Femur (tissue), 1 donor: ENCODE measurements at places on chromosomes 5 and 9.
A peak's percentile ranks its signal among the peaks of the same experiment; 100 is the strongest.

GRCh38 chr9:117887941-117888340, 183.7 kb downstream of the TLR4 start:
- no peak for DNase-seq

DNA sequence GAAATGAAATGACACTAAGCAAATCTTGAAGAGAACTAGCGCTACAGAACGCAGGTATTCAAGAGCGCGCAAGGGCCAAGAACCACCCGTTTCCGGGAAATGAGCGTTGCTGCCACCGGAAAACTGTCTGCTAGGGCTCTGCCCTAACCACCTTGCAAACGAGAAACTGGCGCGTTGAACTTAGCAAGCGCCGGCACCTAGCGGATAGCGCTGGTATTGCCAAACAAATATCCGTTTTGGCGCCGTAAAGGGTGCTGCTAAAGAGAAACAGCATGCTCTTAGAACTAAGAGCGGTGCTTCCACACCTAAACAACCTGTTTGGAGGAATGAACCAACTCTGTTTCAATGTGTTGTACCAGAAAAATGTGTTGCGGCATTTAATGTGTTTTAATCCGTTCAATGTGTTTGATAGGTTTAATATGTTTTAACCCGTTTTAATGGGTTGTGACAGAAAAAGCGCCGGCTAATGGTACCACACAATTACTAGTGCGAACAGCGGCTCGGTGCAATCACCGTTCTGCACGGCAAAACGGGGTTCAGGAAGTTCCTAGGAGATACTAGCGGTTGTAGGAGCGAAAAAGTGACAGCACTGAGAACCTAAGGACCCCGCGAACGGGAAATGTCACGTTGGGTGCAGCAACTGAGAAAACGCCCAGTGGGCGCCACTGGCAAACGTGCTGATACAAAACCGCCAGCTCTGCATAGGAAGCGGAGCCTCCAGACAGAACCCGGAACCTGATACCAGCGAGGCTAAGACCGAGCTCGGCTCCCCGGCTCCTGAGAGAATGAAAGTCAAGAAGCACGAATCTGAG, at the start of gene ANXA2R:
TSS of gene ANXA2R (minus strand) at position 33 of the 812 bp plus-strand sequence. CDS start 273 bp downstream, outside the sequence.
- peak; percentile 92 for DNase-seq

- no peak for DNase-seq
Observed at GRCh38 chr5:34841816-34842215, 2.9 kb downstream of the TTC23L start.

GRCh38 chr9:33289496-33289895, 820 bp upstream of the NFX1 start:
- peak; percentile 52 for DNase-seq

DNA sequence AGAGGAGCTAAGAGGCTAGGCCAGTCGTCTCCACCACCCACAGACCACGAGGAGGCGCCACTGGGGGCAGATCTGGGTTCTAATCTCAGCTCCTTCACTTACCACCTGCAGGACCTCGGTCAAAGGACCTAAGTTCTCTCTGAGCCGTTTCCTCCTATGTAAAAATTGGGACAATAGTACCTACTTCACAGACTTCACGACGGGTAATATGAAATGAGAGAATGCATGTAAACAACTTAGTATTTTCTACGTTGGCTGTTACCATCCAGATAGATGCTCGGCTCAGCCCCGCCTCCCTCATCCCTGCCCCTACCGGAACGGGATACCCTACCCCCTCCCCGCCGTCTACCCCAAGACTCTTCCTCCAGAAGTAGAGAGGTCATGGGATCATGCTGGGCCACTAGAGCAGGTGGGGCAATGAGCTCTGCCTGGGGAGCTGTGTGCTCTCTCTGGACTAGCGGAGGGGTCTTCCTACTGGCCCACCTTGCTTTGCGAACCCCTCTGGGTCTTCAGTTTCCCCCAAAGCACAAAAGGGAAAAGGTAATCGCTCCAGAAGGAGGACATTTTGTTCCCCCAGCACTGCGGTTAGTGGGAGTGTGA, 541 bp downstream of the GNPDA1 start:
- DNase-seq: peak; percentile 44

DNA sequence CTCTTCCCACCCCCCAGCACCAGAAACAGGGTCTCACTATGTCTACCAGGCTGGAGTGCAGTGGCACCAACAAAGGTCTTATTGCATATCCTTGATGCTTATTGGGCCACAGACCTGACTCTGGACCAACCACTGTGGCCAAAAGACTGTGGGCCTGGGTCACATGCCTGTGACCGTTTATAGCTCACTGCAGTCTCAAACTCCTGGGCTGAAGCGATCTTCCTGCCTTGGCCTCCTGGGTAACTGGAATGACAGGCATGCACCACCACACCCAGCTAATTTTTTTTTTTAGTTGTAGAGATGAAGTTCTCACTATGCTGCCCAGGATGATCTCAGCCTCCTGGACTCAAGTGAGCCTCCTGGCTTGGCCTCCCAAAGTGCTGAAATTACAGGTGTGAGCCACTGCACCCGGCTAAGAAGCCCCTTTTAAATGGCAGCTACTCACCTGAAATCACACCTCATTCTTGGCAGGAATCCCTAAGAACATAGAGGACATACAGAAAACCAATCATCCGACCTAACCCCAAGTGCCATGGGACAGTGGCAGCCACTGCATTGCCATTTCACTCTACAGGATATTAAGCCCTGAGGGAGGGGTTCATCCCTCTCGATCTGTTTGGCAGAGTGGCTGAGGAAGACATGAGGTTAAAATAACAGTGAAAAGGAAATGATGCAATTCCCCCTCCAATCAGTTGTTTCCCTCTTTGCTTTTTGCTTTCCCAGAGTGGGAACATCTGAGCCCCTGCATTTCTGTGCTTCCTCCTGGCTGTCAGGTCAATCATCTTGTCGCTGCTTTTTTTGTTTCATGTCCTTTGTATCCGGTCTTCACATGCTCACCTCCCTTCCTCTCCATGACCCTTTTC, 74.6 kb downstream of the LRRC70 start:
- DNase-seq: no peak

DNA sequence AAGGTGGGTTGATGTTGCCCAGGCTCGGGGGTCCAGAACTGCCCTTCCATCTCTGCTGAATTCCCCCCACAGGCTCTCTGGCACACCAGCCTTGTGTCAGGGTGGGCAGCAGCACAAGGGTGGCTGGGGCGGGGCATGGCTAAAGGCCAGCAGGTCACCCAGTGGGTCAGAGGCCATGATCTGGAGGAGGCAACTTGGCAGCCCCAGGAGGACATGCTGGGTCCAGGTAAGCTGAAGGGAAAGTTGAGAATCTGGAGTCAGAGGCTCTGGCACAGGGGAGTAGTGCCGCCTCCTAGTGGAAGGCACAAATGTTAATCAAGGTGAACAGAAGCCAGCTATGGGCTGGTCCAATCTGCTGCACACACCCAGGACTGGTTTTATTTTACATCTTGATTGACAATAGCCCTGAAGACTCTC, 6.2 kb downstream of the TMEM8B start:
- DNase-seq: no peak

DNA sequence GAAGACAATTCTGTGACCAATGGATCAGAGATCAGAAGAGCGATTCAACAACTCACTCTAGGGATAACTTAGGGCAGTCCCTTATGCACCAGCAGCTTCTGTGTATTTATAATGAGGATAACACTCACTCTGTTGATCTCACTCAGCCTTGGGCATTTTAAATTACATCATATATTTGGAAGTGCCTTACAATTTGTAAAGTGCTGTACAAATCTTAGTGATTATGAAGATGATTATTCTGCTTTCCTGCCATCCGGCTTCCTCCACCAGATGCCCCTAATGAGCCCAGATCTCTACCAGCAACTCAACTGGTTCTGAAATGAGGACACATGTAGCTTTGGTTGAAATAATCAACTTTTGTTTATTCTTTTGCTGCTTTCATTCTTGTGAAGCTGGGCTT, 105.3 kb downstream of the PCSK1 start:
- DNase-seq: no peak

- DNase-seq: no peak
Observed at GRCh38 chr9:90020276-90020871, 415.6 kb downstream of the GADD45G start.

DNA sequence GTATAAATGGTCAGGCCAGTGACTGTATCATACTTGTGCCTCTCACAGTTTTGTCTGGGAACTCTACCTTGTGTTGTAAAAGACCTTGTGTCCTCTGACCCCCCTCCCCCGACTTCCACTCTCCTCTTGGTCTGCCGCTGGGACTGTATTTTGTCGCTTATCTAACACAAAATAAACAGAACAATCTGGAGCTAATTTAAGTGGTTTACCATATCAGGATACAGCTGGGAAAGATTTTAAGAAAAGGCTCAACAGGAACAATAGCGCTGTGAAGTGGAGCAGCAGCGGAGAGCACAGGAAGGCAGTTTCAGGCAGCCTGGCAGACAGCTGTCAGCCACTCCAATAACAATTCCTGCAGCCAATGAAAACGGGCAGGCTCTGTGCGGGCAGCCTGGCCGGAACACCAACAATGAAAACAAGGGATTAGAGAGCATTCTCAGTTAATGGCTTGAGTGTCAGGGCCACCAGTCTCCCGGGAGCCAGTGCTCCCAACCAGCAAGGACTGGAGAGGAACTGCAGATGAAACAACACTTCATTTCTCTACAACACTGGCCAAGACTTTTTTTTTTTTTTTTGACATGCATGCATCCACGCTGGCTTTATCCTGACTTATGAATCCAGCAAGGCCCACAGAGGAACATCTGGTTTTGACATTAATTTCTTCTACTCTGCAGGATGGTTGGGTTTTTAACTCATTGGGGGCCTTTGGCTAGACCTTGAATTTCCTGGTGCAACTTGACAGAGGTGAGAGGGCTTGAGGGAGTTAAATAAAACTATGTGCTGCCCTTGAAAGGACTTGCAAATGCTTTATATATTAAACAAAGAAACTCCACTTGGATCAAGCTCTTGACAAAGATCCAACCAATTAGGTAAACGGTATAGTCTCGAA, 76.7 kb downstream of the ARSB start:
- peak; percentile 89 for DNase-seq

GRCh38 chr5:122201365-122201764, 72.0 kb downstream of the ZNF474 start:
- DNase-seq: peak; percentile 30

DNA sequence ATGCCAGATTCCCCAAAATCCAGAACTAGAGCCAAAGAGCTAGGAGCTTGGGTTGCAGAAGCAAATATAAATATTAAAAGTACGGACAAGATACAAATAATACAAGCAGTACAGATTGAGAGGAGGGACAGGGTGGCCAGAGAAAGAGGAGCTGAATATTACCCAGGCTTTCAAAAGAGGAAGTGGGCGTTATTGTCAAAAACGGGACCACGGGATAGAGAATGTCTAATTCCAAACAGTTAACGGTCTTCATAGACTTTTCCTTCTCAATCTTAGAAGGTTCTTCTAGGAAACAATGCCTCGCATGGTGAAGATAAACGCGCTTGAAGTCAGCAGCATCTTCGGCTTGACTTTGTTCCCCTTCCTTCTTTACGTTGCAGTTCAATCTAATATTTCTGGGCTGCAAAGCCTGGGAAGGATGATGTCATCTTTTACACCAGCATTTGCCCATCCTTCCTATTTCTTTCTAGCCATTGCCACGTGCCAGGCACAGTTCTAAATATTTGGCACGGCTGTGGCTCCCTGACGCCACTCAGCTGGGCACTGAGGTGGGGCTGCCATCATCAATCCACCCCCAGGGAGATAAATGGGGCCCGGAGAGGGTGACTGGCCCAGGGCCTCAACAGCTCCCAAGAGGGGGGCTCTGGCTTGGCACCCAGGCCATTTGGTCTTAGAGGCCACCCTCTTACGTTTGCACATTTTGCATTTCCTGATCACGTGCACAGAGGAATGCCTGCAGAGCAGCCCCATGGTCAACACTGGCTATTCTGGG, 16.3 kb upstream of the OLFM1 start:
- DNase-seq: peak; percentile 8

GRCh38 chr5:63686181-63686580, 276.1 kb downstream of the HTR1A start:
- DNase-seq: no peak

DNA sequence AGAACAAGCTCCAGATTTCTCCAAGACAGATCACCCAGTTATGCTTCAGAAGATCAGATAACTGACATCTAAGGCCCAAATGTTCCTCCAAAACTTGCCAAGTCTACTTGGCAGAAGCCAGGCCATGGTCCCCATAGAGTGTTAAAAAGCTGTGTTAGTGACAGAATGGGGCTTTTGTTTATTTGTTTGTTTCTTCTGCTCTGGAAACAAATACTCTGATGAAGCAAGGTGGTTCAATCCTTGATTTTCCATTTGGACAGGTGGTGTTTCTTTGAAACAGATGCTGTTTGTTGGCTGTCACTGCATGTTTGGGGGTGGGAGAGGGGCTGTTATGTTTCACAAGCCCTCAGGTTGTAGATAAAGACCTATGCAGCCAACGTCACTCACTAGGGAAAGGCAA, 264.0 kb downstream of the FAM114A2 start:
- no peak for DNase-seq

- no peak for DNase-seq
Observed at GRCh38 chr5:6652025-6652424, 18.8 kb downstream of the SRD5A1 start.

GRCh38 chr5:16427587-16427986, 38.0 kb downstream of the ZNF622 start:
- no peak for DNase-seq

GRCh38 chr9:20040991-20041696, 252.3 kb upstream of the SLC24A2 start:
- DNase-seq: no peak

DNA sequence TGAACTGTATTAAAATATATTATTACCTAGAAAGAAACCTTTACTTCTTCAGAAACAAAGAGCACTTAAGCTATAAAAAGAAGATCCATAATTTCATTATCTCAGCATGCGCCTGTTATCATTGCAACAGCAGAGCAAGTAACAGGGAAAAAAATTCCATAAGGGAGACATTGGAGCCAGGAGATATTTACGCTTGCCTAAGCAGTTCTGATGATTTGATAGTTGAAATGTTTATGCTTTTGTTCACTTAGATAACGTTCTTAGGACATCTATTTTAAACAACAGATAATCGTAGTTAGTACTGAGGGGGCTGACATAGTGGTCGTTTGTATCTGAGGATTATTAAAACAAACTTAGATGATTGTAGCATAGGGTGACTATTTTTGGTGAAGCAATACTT, 252.5 kb downstream of the NNT start:
- DNase-seq: no peak

GRCh38 chr9:127980060-127980705, 606 bp downstream of the EEIG1 start:
- no peak for DNase-seq

- DNase-seq: peak; percentile 63
Observed at GRCh38 chr5:172891716-172892421, 57.8 kb downstream of the ERGIC1 start.

DNA sequence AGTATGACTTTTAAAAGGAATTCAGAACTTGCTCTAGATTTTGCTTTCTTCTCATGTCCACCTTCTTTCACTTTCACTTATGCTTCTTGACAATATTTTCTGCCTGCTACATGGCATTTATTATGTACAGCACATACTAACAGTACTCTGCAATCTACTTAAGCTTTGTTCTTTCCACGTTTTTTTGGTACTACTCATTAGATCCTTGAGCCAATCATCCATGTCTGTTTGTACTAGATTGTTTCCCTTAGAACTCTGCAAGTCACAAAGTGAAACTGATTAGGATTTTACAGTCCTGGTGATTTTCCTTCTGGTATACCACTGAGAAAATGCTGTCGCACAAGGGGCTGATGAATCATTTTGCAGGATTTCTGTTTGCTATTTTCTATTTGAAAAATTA, 78.3 kb downstream of the PARP8 start:
- no peak for DNase-seq
